ENCODE measurements at places on chromosomes 6 and 20.

DNA sequence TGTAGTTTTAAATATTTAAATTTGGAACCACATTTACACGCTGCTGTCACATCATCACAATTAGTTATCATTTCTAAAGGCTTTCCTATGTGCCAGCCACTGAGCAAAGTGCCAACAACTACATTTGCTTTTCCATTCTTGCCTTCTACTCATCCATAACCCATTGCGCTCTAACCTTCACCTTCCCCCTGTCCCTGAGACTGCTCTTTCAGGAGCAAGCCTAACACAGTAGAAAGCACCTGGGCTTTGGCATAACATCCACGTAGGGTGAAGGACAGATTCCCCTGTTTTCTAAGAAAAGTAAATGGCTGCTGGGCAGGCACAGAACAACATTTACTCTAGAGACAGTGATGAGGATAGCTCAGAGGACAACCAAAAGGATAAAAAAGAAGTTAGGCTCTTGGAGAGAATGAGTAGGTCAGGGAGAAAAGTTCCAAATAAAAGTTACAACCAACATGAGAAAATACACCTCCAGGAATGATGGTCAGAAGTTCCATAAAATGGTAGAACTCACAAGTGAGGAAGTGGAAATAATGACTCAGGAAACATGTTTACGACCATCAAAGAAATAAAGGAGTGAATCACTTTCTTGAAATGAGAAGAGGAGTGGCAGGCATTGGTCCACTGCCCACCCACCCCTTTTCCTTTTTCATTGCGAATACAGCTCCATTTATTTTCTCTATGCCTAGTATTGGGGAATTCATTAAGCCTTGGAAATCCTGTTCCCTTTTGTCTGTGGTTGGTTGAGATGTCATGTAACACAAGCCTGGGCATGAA lies 77.2 kb downstream of the PFDN4 start:
- peak; percentile 1 for DNase-seq

- DNase-seq = no peak
Measured at GRCh38 chr6:24858177-24858653, 59.5 kb upstream of the ARMH2 start.

DNA sequence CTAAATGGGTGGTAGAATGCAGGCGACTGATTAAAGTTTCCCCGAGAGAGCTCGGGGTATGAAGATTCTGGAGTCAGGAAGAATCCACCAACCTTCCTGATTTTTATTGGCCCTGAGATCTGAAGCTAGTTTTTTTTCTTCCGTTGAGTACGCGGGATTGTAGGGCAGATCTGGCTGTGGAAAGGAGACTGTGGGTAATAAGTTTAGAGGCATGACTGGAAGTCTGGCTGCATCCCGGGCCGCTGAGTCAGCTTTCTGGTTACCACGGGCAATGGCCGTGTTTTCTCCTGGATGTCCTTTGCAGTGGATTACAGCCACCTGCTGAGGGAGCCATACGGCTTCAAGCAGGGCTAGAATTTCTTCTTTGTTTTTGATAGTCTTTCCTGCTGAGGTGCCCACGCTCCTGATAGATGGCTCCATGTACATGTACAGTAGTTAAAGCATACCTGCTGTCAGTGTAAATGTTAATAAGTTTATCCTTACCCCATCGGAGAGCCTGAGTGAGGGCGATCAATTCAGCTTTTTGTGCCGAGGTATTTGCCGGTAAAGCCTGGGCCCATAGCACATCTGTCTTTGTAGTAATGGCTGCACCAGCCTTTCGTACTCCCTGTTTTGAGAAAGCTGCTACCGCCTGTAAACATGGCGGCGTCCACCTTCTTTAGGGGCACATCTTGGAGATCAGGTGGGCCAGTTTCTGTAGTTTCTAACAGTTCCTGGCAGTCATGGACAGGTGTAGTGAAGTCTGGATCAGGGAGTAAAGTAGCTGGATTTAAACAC lies 154.0 kb downstream of the TRIM27 start:
- DNase-seq = no peak

DNA sequence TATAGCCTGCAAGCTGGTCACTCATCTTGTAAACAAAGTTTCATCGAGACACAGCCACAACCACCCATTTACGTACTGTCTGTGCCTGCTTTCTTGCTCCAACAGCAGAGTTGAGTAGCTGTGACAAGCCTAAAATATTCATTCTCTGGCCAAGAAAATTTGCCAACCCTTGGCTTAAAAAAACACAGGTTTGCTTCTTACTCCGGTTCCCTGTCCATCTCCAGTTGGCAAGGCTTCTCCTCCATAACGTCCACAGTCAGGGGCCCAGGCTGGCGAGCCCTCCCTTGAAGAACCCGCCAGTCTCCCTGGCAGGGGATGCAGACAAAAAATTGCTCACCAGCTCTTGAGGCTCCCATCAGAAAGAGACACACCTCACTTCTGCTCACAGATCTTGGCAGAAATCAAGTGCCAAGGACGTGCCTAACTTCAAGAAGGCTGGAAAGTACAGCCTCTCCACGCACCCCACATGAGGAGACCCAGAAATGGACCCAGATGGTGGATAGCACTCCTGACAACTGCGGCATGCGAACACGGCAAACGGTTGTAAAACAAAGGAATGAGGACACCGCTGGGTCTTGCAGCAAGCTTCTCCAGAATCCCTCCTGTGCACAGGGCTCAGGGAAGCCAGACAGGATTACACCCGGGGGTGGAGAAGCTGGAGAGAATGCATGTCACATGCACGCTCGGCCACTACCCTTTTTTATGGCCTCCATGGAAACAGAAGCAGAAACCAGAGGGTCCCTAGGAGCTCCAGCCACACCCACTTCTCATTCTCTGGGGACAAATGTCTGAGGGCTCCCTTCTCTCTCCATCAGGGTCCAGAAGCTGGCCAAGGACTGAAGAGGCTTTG lies 59.8 kb upstream of the SIRPA start:
- DNase-seq = no peak

GRCh38 chr6:95117236-95117635 lies 460.1 kb upstream of the MANEA start:
- DNase-seq = no peak

- no peak for DNase-seq
Measured at GRCh38 chr6:130547723-130548122, 181.9 kb downstream of the TMEM200A start.

GRCh38 chr20:35121186-35121585 lies 25.9 kb downstream of the EDEM2 start:
- no peak for DNase-seq

DNA sequence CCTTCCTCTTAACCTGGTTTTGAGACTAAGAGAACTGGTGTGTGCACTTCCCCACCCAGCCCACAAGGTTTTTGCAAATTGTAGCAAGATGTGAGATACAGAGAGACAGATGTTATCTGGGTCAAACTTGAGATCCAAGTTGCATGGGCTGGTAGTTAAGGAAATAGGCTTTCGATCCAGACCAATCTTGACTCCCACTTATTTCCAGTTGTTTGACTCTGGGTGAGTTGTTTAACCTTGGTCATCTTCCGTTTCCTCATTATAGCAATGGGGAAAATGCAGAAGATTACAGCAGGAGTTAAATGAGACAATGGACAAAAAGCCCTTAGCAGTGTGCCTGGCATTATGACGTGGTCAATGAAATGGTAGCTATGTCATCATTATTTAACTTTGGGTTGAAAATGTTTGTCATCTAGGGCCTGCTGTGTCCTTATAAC lies 1.7 kb downstream of the SNX21 start:
- DNase-seq = no peak

GRCh38 chr6:11774426-11774825 lies 4.2 kb downstream of the ADTRP start:
- no peak for DNase-seq

DNA sequence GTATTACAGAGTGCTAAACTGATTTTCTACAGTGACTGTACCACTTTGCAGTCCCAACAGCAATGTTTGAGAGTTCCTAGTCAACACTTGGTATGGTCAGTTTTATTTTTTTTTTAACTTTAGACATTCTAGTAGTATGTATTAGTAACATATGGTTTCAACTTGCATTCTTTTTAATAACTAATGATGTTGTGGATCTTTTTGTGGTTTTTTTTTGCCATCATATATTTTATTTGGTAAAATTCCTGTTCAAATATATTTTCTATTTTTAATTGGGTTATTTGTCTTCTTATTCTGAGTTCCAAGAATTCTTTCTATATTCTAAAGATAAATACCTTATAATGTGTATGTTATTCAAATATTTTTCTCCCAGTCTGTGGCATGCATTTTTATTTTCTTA lies 189.4 kb upstream of the ECI2 start:
- DNase-seq = no peak

- DNase-seq = no peak
Measured at GRCh38 chr20:35487479-35487878, 32.1 kb downstream of the CEP250 start.

DNA sequence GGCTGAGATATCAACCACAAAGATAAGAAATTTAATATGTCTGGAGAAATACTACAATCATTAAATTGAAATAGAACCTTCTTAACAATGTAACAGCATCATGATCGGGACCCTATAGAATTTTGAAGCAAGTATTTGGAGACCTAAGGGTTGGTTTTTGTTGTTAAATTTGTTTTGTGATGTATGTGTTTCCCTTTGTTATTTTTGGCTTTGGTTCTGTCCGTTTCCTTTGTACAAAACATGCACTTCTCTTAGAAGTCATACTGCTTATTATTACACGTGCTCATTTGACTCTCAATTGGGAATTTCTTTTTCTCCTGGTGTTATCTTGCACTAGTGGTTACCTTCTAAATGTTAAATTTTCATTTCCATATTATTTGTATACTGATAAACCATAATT lies 4.0 kb upstream of the PLN start:
- DNase-seq = no peak

GRCh38 chr6:48951917-48952316 lies 511.1 kb downstream of the MMUT start:
- no peak for DNase-seq

DNA sequence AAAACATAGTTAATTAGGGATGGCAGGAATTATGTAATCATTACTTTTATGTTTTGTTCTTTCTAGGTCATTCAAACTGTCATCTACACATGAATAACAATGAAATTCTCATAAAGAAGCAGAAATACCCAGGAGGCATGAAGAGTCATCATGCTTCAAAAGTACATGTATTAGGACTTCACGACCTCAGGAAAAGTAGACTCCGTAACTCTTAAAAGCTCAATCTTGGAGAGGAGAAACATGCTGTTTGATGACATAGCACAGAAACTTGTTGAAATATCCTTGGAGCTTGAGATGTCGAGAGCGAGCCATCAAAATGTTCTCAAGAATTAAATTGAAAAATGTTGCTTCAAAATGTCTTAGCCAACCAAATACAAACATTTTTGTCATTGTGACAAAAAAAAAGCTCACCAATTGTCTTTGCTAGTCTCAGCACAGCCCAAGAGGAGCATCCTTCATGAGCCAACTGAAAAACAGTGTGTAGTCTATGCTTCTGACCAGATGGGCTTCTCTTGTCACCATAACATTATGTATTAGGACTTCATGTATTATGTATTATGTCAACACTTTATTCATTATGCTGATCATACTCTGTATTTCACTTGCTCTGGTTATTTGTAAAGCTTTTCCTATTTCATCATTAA lies 28.2 kb upstream of the ANKEF1 start:
- no peak for DNase-seq

DNA sequence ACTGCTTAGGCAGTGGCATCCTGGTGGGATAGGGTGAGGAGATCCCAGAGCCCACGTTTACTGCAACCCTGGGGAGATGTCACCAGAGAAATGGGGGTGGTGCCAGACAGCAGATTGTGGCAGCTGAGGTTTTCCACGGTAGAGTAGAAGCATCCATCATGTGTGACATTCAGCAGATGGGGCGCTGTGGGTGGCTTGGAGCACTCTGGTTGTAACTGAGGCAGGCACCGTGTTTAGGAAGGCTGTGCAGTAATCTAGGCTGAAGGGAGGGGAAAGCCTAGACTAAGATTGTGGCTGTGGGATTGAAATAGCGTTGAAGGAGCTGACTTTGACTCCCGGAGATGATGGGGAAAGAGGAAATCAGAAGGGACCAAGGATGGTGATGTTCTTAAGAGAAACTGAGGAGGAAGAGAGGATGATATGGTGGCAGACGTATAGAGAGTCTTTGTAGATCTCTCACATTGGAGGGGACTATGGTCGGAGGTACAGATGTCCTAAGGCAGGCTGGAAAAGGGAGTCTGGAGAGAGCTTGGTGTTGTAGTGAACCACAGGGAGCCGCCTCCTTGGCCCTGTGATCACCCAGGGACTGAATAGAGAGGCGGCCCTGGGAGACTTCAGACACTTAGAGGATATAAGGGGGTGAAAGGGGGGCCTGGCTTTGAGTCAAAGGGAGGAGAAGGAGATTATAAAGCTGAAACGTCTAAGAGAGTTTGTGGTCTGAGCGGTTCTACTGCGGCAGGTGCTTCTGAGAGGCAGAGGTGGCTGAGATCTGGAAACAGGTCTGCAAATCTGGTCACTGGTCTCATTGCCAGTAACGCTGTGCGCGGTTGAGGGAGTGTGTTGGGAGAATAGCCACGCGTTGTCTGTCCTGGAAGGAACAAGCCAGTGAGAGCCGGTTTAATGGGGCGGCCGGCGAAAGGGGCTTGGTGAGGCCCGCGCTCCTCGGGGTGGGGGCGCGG lies 792 bp upstream of the MICA start:
- DNase-seq = no peak

Data from activated CD4-positive, alpha-beta T cell treated with anti-CD3 and anti-CD28 coated beads, Interleukin-2, amount 50 U/mL, for 24 hours (primary cell).